Naive thymus-derived CD8-positive, alpha-beta T cell (primary cell): ENCODE measurements at places on chromosomes 6 and 20.

- no peak for DNase-seq
- H3K4me3 ChIP-seq = no peak overlapping the region
- H3K4me1 ChIP-seq = no peaks in the 10 kb centered on the region
- H3K36me3 ChIP-seq = no peaks in the 10 kb centered on the region
These were observed 41.3 kb upstream of the SLC22A16 start for GRCh38 chr6:110517601-110518281.

- peaks cover 4% of the 10 kb centered on the region for H3K36me3 ChIP-seq
- no peaks in the 10 kb centered on the region for H3K27me3 ChIP-seq
- peak overlapping the region; percentile 76 for H3K4me3 ChIP-seq
- peak; percentile 58 for DNase-seq
These were observed 8.8 kb upstream of the CEP85L start for GRCh38 chr6:118660218-118660569.

DNA sequence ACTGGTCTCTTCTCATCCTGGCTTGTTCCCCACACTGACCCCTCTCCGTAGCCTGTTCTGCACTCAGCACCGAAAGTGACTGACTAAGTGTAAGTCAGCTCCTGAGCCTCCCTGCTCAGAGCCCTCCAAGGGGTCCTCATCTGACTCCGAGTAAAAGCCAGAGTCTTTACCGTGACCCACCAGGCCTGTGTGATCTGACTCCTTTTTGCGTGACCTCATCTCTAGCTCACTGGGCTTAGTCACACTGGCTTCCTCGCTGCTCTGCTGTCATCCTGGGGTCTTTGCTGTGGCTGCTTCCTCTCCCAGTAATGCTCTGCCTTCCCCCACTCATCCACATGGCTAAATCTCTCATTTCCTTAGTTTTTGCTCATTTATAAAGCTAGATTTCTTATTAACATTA lies 116.6 kb downstream of the PLCB4 start:
- H3K4me3 ChIP-seq = no peak overlapping the region
- H3K27ac ChIP-seq = no peak overlapping the region
- no peaks in the 10 kb centered on the region for H3K27me3 ChIP-seq
- no peak for DNase-seq
- H3K36me3 ChIP-seq = no peaks in the 10 kb centered on the region
- no peaks in the 10 kb centered on the region for H3K4me1 ChIP-seq

GRCh38 chr6:143598466-143599080 lies 79.2 kb upstream of the PHACTR2 start:
- peaks cover 21% of the 10 kb centered on the region for H3K4me1 ChIP-seq
- H3K27me3 ChIP-seq = peaks cover 3% of the 10 kb centered on the region
- no peak overlapping the region for H3K4me3 ChIP-seq
